ENCODE measurements at places on chromosomes 11 and 22.

DNA sequence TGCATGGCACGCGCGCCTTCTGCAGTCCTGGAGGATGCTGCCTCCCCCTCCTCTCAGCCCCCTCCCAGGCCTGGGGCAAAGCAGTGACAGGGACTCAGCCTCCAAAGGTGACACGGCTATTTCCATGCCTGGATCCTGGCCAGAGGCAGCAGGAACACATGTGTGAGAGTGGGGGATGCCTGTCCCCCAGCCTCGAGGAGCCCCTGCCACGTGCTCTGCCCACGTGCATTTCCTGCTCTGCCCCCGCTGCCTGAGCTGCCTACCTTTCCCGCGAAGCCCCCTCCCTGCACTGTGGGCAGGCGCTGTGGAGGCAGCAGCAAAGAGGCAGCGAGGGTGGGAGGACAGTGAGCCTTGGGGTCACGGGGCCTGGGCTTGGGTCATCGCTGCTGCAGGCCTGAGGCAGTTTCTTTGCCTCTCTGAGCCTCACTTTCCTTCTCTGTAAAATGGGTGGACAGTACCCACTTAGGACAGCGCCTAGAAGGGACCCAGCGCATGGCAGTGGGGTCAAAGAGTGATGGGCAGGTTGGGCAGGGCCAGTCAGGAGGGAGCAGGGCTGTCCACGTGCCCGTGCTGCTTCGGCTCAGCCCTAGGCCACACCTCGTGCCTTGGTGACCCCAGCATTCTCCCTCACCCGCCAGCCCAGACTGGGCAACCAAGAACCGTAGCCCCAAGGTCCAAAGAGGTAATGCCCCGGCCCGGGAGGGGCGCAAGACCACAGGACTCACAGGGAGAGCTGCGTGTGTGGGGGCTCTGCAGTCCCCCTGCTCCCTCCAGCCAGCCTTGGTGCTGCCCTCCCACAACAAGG lies 48.6 kb downstream of the FLRT1 start:
- no peak for DNase-seq

- DNase-seq, result no peak
Observed at GRCh38 chr11:16296273-16296672, 60.1 kb downstream of the SOX6 start.

- no peak for DNase-seq
Observed at GRCh38 chr22:30832407-30832987, 136.1 kb downstream of the MORC2 start.

DNA sequence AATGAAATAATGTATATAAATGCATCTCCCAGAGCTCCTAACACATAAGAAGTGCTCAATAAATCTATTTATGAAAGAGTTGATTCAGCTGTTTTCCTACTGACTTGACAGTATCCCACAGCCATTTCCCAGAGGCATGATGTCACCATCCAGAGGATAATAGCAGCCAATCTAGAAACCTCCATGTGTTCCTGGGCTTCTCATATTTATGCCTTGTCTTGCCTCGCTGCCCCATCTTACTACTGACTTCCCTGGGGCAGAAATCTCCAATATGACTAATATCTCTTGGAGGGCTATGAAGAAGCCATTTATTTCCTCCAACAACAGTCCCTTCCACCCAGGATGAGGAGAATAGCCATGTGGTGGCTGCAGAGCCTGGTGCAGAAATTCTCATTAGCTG lies 115.4 kb upstream of the NAV2 start:
- DNase-seq, result no peak

DNA sequence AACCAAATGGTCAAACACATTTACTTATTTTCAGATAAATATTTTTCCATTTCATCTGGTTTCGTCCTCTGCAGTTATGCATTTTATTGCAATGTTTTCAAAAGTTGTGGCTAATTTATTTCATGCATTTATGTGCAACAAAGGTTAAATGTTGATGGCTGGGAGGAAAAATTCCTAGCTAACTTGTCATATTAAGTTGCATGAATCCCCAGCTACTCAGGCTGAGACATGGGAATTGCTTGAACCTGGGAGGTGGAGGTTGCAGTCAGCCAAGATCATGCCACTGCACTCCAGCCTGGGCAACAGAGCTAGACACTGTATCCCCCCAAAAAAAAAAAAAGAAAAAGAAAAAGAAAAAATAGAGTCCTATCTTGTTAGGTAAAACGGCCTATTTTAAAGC lies 1862.4 kb upstream of the RAG2 start:
- no peak for DNase-seq

DNA sequence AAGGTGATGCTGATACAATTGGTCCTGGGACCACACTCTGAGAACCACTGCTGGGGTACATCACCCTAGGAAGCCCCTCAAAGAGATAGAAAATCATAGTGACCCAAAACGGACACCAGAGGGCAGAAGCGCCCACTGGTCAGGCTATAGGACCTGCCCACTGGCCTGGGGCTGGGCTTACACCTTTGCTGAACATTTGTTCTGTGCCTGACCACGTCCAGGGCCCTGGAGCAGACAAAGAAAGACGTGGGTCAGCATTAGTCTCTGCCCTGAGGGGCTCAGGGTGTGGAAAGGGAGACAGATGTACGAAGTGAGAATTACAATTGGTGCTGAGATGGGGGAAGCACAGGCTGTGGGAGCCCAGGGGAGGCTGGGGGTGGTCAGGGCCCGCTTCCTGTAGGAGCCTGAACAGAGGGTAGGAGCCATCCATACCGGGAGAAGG lies 14.4 kb upstream of the SERPINH1 start:
- no peak for DNase-seq

DNA sequence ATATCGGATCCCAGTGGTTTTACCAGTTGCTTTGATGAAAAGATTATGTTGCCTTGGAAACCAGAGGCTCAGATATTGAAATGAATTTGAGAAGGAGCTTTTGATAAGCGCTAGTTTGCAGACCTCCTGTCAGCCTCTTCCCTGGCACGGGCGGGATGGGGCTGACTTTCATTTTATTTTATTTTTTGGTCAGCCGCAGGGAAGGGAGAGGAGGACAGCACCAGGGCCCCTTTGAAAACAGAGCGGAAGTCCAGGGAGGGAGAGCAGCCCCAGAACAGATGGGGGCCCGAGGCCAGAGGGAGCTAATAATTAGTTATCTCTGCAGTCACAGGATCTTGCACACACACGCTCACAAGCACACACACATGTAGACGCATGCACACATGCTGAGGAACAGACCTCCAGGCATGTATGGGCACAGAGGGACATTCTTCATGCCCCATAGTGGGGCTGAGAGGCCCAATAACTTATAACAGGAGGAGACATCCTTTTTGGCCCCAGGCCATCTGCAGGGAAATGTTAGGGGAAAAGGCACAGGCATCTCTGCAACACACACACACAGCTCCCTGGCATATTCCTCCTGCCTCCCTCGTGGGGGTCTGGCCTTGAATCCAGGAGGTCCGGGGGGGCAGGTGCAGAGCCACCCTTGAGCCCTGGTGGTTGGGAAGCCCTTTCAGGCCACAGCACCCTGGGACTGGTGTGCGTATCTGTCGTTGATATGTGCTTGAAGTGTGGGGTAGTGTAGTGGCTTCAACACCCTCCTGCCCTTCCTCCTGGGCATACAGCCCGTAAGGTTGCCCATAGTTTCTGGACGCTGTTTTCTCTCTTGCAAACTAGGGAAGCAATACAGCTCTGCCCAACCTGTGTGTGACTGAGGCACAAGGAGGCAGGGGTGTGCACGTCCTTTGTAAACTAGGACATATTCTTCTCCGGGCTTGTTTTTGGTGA lies 117.3 kb downstream of the CEP164 start:
- no peak for DNase-seq

DNA sequence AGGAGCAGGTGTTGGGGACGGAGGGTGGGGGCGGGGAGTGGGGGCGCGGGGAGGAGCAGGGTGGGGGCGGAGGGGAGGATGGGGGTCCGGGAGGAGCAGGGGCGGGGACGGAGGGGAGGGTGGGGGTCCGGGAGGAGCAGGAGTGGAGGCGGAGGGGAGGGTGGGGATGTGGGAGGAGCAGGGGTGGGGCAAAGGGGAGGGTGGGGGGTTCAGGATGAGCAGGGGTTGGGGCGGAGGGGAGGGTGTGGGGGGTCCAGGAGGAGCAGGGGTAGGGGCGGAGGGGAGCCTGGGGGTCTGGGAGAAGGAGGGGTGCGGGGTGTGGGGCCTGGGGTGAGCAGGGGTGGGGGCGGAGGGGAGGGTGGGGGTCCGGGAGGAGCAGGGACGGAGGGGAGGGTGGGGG lies 17.1 kb downstream of the CRELD2 start:
- DNase-seq, result no peak

- no peak for DNase-seq
Observed at GRCh38 chr11:95144313-95145235, 54.9 kb downstream of the ENDOD1 start.

GRCh38 chr22:47928631-47929030 lies 1166.2 kb downstream of the TBC1D22A start:
- DNase-seq, result no peak

GRCh38 chr22:39496131-39496838 lies 5.8 kb upstream of the MIEF1 start:
- no peak for DNase-seq

GRCh38 chr11:86416494-86416893 lies 41.8 kb downstream of the CCDC81 start:
- DNase-seq, result no peak

- no peak for DNase-seq
Observed at GRCh38 chr22:17698948-17699347, 60.4 kb downstream of the BCL2L13 start.

- DNase-seq, result no peak
Observed at GRCh38 chr11:62131170-62131464, 7.3 kb downstream of the INCENP start.

DNA sequence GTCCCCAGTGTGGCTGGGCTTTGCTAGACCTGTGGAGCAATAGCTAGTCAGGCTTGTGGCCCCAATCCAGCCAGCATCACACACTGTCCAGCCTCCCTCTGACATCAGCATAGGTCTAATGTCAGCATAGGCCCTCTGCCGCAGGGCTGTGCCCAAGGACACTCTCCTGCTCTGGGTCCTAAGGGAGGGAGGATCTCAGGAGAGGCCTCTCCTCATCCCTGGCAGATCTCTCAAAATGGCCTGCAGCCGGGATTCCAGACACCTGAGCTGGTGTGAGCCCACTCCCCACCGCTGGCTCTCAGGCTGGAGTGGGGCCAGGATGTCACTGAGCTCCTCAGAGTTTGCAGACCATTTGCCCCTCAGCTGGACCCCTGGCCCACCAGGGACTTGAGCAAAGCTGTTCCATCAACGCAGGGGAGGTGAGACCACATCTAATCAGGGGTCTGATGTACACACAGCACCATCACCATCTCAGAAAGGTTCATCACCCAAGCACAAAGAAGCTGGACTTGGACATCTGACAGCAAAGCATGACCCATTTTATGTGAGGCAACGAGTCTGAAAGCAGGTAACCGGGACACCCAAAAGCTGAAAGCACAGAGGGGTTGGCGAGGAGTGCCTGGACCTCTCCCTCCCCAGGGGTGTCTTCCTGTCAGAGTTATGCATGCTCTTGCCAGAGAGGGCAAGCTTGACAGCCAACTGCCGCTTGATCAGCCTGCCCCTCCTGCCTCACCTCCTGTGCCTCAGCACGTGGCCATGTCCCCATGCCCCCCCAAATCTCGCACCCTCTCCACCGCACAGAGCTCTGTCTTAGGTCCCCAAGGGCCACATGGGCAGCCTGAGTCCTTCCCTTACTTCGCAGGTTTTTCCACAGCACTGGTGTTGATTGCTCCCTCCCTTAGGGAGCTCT lies 69.7 kb upstream of the SEPTIN5 start:
- no peak for DNase-seq

GRCh38 chr22:49360746-49361145 lies 466.9 kb downstream of the BRD1 start:
- no peak for DNase-seq
